HCEC 1CT (cell line): ENCODE measurements at places on chromosomes 6 and 20.

DNA sequence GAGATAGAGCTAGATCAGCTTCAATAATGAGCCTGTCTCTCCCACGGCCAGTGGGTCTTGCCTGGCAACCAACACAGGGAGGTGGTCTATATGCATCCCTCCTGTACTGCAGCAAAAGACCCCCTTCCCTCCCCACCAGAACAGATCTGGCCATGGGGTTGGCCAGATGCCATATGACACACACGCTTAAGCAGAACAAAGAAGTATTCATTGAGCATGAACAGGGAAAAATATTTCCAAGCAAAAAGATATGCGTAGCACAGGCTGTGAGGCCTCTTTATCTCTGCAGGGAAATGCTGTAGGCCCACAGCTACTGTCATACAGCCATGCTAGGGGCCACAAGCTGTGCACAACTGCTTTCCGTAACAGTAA is 73.4 kb upstream of the NRSN1 start:
- no peak for DNase-seq

DNA sequence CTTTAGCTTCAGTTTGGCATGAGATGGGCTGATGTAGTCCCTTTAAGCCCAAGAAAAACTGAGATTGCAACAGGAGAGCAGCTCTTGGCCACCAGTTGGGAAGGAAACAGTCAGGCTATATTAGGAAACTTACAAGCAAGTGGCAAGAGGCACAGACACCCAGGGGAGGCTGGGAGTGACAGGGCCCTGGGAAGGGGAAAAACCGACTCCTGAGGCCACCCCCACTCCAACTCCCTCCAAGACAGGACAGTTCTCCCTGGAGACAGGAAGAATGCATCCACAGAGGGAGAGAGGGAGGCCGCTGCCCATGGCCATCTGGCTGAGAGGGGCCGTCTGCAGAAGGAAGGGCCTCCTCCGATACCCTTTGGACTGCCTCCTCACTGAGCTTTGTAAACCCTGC is 20.5 kb downstream of the JPH2 start:
- peak; percentile 39 for DNase-seq

DNA sequence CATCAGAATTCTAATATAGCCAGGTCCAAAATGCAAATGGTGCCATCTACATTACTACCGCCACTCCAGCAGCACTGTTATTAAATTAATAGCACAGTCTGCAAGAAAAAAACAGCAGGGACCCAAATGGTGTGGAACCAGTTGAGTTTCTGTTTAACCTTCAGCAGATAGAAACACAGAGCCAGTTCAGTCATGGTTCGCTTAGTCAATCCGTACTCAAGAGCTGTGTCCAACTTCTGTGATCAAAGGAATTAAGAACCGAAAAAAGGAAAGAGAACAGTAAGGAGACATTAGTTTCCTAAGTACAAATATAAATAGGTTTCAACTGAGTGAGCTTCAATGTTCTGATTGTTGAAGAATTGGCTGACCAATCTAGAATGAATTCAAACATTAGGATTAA is 107.7 kb downstream of the TRDN start:
- no peak for DNase-seq

- DNase-seq: peak; percentile 70
Measured at GRCh38 chr6:57252975-57253374, 30.9 kb upstream of the RAB23 start.

DNA sequence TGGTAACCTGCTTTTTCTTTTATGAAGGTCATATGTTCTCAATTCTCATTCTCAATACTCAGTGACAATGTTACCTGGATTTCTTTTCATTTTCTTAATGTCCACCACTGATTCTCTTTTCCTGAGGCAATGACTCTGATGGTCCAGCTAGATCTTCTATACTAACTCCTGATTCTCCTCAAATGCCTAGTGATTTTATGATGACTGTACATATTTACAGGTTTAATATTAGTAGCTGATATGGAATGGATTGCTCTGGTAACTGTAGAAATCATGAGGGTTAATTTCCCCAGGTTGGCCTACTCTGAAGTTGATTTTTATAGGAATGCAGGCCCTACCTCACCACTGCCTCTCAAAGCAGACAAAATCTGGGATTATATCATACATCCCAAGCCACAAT is 308.6 kb upstream of the CNR1 start:
- DNase-seq: no peak

DNA sequence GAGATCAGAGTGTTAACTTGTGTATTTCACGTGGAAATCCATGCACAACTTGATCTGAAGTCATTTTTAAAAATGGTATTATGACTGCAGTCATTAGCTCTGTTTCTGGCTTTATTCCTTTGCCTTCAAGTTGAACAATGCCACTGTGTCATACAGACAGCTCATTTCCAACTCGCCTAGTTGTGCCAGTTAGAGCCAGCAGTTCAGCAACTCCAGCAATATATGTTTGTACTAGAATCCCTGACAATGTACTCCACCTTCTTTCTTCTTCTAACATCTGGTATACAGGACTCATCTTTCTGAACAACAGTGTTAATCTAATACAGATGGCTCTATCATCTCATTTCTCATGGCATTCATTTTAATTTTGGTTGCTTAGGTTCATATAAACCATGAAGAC is 418.3 kb upstream of the POU3F2 start:
- no peak for DNase-seq

DNA sequence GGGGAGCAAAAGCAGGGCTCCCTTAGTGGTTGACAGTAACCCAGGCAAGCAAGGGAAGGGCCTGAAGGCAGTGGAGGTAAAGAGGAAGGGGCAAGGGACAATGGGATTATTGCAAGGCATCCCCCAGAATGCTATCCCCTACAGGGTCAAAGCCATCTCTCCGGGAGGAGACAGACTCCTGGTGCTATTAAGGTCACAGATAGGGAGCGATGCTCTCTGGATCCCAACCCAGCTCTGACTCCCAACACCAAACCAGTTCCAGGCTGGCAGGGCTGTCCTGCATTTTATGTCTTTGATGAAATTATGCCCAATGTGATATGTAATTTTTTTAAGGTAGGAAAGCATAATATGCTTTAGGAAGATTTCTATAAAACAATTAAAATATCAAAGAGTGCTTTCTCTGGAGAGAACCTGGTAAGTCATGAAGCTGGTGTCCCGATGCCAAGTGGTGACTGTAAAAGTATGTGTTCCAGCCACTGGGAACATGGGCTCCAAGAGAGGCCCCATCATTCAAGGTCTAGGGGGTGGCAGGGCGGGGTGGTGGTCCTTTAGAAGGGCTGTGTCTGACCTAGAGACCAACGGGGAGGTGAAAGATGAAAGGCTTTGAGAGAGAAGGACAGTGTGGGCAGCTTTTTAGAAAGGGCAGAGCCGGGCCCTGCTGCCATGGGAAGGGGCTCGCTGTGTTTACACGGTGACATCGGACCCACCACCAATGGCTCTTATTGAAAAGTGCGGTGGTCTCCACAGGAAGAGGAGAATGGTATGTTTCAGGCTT is 276.5 kb downstream of the CDC5L start:
- DNase-seq: no peak
